Fibroblast of skin of abdomen (primary cell): ENCODE measurements at places on chromosomes 16 and 17.

GRCh38 chr17:68161644-68162428, 86.0 kb upstream of the AMZ2 start:
- DNase-seq: no peak

- DNase-seq: no peak
These were observed 423.0 kb upstream of the PSMD7 start for GRCh38 chr16:73873643-73874042.

DNA sequence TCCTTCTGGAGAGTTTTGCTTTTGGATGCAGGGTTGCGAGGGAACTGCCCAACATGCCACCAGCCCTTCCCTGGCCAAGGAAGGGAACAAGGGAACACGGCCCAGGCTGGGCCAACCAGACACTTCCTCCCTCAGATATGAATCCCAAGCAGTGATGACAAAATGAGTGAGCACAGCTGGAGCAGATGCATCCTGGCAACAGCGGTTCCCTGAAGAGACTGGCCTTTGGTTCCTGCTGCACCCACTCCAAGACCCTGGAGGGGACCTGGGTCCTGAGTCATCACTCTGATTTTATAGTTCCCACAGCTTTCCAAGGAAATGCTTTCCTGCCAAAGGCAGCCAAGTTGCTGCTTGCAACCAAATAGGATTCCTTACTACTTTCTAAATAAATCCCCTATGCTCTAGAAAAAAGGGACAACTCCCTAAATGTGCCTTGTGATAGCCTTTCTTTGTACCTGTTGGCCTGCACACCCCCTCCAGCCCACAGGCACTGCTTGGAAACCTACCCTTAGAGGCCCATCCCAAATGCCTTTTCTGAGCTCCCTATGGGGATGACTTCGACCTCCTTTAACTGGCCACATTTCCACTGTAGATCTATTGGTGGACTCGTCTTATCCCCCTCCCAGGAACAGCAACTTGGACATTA, 5.3 kb downstream of the ST3GAL2 start:
- peak; percentile 78 for DNase-seq

- DNase-seq: peak; percentile 46
These were observed 1.8 kb upstream of the HELZ start for GRCh38 chr17:67246653-67247415.

DNA sequence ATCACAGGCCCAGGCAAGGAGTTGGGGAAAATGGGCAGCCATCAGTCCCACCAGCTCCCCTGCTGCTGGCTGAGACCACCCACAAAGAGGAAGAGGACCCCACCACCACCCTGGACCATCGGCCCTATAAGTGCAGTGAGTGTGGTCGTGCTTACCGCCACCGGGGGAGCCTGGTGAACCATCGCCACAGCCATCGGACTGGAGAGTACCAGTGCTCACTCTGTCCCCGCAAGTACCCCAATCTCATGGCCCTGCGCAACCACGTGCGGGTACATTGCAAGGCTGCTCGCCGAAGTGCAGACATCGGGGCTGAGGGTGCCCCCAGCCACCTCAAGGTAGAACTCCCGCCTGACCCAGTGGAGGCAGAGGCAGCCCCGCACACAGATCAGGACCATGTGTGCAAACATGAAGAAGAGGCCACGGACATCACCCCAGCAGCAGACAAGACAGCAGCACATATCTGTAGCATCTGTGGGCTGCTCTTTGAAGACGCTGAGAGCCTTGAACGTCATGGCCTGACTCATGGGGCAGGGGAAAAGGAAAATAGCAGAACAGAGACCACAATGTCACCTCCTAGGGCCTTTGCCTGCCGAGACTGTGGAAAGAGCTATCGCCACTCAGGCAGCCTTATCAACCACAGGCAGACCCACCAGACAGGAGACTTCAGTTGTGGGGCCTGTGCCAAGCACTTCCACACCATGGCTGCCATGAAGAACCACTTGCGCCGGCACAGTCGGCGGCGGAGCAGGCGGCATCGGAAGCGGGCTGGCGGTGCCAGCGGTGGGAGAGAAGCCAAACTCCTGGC, 3.6 kb downstream of the ZNF646 start:
- DNase-seq: no peak

GRCh38 chr16:5468488-5468887, 370.9 kb upstream of the EEF2KMT start:
- DNase-seq: no peak

DNA sequence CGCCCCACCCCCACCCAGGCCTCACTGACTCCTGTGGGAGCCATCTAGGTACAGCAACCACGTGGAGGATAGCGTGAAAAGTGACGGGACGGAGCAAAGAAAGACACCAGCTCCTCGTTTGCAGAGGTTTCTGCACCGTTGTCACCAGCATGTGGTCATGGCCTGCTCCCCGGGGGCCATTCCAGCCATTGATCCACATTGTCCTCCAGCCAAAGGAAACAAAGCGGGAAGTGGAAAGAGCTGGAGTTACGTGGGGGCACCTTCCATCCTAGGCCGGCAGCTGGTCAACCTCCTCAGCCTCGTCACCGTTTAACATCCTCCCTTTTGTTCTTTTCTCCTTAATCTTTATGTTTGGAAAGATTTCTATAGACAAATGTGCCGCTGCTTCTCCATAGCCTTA, 153.7 kb downstream of the RPTOR start:
- DNase-seq: no peak

GRCh38 chr16:13390986-13391305, 489.5 kb downstream of the SHISA9 start:
- DNase-seq: no peak

GRCh38 chr17:32928586-32929535, 908 bp downstream of the TMEM98 start:
- DNase-seq: no peak

- DNase-seq: peak; percentile 26
These were observed 17.6 kb upstream of the SSTR5 start for GRCh38 chr16:1054660-1055556.

- peak; percentile 55 for DNase-seq
These were observed 357.6 kb upstream of the SALL1 start for GRCh38 chr16:51508490-51509212.

- peak; percentile 31 for DNase-seq
These were observed 1253.7 kb upstream of the CDH8 start for GRCh38 chr16:63289834-63290460.

DNA sequence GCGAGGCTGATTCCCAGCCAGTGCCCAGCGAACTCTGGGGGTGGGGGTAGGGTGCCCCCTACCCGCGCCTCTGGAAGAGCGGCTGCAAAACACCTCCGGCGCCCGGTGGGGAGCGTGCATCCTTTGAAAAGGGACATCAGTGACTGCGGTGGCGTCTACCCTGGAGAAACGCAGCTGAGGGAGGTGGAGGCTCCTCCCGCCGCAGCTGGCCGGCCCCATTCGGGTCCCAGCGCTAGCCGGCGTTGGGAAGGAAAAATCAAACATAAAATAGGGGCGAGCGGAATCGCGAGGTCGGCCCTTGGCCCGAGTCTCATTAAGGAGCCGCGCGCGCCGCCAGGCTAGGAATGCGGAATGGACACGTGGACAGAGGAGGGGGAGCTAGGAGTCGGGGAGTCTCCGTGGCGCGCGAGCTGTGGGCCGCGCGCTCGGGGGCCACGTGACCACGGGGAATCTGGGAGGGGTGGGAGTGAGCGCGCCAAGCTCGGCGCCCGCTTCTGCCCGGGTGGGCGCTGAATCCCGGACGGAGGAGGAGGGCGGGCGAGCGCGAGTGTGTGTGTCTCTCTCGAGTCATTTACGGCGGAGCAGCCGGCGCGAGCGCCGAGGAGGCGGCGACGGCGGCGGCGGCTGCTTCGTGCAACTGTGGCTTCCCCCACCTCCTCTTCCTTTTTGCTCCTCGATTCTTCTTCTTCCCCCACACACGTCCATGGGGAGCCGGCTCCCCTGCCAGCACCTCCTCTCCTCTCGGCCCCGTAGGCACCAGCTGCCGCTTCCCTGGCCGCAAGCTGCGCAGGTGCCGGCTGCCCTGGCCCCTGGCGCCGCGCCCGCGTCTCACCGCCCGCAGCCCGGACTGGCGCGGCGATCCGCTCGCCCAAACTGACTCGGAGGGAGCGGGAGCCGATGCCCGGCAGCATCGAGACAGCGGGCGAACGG, at the start of gene TMEM132E:
TMEM132E (plus strand) TSS at position 566 of the 930 bp plus-strand sequence. CDS start 1,495 bp downstream, outside the sequence.
- DNase-seq: peak; percentile 6

- DNase-seq: no peak
These were observed 3.2 kb downstream of the ZSCAN10 start for GRCh38 chr16:3095869-3096268.

- peak; percentile 55 for DNase-seq
These were observed 13.4 kb downstream of the HSPB9 start for GRCh38 chr17:42135664-42136653.

DNA sequence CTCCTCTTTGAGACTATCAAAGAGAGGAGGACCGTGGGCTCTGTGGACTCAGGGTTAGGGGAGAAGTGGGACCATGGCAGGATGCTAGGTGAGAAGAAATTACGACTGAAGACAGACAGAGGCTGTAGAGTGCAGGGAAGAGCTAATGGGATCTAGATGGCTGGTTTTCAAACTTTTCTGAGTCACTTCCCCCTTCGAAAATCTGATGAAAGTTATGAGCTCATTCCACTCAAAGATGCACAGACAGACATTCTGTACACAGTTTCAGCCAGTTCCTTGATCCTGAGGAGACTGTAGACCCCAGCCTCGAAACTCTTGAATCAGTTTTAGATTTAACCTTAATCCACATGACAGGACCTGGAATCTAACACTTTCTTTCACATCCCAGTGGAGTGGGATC, 40.7 kb downstream of the RGS9 start:
- DNase-seq: peak; percentile 76
